Stimulated activated CD8-positive, alpha-beta memory T cell treated with anti-CD3 and anti-CD28 coated beads, Interleukin-4, amount 100 ng/mL, for 1 hour (primary cell): ENCODE measurements at places on chromosomes 2 and 18.

- DNase-seq, result no peak
These were observed 27.9 kb upstream of the RPE start for GRCh38 chr2:209974576-209974975.

DNA sequence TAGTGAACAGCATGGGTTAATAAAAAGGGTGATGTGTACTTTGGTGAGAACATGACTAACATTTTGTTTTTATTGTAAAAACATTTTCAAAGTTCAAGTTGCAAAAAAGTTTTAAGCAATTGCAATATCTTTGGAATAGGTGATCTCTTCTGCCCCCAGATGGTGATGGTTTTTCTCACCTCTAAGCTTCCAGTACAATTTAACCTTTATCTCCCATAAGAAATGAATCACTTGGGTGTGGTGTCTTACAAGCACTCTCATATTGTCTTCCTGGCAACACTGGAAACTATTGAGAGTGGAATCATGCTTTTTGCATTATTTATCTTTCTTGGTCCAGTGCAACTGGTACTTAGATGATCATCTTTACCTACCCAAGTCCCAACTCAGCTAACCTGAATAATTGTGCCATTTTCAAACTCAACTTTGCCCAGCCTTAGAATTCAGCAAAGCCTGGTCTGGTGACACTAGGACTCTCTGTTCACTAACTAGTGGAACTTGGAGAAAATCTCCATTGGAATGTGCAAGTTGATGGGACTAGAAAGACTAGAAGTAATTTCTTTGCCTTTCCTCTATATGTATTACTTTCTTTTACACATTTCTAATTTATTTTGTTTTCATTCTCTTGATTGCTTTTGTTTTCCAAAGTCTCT lies 964.7 kb upstream of the ZEB2 start:
- no peak for DNase-seq

DNA sequence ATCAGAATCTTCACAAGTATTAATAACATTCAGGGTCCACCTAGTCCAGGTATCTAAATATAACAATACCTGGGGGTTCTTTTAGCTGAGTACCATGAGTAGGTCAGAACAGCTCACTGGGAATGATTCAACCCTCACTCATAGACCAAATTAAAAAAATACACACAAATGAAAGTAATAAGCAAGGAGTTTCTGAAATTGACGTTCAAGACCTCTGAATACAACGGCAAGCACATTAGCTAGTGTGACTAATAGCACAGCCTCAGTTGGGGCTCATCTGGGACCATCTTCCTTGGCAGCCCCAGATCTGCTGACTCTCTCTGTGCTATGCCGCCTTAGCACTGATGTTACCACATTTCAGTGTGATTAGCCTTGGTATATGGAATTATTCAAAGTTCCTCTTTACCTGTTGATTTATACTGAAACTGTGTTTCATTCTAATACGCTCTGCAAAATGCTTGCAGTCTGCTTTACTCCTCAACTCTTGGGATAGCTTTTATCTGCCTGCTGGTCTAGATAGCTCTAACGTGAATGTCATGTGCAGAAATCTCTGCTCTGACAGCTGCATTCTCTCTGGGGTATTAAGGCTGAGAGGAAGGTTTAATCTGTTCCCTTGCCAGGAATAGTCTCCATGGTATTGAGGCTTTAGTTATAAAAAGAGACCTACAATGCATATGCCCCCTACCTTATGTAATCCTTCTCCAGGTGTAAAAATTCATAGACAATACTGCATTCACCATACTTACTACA lies 153.3 kb downstream of the METTL4 start:
- no peak for DNase-seq

- DNase-seq, result no peak
These were observed 37.6 kb downstream of the ALPK2 start for GRCh38 chr18:58591286-58591685.

DNA sequence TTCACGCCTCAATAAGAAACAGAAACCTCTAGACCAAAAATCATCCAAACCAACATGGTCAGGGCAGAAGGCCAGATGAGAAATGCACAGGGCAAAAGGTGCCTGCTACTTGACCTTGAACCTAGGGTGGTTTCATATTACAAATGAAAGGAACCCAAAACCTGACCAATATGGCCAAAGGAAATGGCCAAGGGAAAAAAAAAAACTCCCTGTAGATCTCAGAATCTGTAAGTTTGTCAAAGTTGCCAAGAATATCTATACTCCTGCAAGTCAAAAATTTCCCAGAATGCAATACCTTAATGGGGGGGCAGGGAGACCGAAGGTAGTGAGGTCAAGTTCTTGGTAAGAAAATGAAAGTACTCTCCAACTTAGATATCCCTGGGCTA lies 47.2 kb downstream of the HIBCH start:
- DNase-seq, result no peak

- no peak for DNase-seq
These were observed 105.7 kb downstream of the RDH14 start for GRCh38 chr2:18454692-18455235.

DNA sequence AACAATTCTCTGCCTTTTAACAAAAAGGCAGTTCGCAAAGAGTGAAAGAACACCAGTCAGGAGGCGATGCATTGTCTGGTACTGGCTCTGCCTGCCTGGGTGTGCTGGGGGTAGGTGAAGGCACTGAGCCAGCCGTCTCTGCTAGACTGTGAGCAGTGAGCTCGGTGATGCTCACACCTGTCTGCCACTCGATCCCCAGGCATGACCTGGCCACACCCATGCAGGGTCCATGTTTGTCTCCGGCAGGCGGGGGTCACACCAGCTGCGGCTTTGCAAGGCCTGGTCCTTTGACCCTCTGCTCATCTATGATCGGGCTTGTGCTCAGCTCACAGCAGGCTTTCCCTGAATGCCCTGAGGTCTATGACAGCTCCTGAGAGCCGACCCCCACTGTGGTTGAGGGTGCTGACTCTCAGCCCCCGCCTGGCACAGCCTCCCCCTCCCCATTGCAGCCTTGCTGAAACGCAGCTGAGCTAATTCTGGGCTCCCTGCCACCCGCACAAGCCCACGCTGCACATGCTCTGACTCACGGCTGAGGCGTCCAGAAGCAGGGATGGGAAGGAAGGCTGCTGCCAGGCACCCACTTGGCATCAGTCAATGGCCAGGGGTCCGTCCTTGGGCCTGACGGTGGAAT lies 23.7 kb downstream of the CRACDL start:
- no peak for DNase-seq

GRCh38 chr2:241482126-241482955 lies 26.0 kb downstream of the STK25 start:
- DNase-seq, result no peak

- DNase-seq, result no peak
These were observed 6.8 kb downstream of the MGAT5 start for GRCh38 chr2:134260713-134261112.
